ENCODE measurements at places on chromosomes 11 and 22.

DNA sequence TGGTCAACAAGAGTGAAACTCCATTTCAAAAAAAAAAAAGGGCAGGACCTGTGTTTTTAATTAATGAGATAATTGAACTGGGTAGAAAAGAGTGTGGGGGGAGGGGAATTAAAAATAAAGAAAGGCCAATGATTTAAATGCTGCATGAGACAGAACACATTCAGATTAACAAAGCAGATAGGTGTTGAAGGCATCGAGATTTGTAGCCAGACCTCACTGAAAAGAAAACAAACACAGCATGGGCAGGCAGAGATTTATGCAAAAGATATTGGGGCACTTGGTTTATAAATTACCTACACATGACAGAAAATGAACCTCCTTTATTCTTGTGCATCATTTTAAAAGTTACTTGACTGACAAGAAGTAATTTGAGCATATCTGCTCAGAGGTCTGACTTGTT is 354.0 kb upstream of the API5 start:
- DNase-seq, result no peak

DNA sequence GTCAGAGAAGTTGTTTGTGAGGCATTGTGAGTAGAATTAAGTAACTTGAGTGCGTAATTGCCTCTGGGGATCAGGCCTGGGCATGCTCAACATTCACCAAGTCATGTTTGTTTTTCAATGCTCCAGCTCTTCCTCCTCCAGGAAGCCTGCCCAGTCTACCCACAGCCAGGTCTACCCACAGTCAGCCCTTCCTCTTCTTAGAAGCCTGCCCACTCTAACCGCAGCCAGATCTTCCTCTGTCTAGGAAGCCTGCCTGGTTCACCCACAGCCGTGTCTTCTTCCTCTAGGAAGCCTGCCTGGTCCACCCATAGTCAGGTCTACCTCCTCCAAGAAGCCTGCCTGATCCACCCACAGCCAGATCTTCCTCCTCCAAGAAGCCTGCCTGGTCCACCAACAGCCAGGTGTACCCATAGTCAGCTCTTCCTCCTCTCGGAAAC is 25.0 kb downstream of the LRP5 start:
- no peak for DNase-seq

DNA sequence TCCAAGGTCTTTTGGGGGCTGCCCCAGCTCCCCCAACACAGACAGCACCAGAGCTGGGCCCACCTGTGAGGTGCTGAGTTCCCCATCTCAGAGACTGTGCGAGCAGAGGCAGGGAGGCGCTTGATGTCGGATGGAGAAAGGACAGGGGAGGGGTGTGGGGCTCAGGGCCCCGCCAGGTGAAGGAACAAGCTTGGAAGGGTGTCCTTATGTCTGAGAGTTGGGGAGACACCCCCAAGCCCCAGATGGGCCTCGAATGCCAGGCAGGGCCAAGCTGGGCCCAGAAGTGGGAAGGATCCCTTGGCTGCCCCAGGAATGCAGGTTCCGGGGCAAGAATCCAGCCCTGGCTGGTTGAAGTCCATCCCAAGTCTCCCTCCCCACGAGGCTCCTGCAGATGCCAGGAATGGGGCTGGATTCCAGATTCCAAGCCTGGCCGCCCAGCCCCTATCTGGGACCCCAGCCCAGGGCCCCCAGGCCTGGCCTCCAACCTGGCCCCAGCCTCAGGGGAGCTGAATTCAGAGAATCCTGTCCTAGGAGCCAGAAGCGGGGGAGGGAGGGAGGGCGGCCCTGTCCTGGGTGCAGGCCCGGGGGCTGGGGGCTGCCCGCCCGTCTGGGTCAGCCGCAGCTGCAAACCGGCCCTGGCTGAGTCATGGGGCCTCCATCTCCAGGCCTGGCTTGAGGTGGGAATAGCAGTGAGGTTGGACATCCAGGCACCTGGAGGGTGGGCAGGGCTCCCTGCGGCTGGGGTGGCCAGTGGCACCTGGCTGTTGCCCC is 50.9 kb downstream of the CDKN1C start:
- DNase-seq, result no peak

DNA sequence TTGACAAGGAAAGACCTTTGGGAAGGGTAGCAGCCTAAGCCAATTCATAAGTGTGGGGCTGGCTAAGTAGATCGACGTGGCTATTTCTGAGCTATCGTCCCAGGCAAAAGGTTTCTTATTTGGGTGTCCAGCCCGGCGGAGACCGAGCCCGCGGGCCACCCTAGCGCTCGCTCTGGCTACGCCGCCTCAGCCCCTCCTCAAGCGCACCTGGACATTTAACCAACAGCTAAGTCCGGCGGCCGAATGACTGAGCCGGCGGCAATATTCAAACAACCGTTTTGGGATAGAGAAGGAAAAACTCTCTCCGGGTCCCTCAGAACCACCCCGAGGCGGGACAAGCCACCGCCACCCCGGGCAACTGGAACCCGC is 457 bp downstream of the RNF141 start:
- no peak for DNase-seq

DNA sequence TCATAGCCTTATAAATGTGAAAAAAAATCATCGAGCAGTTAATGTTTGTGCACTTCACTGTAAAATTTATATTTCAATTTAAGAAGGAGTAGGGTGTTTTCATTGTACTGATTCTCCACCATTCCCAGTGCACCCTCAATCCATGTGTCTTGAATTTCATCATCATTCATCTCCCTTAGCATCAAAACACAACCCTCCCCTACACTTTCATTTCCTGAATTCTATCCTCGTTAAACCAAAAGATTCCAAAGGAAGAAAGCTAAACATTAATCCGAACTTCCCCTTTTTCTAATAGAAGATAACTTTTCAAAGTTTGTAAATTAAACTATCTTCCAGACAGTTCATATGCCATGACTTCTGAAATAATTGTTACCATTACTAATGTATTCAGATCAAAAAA is 34.1 kb upstream of the OR8B8 start:
- DNase-seq, result no peak

GRCh38 chr11:3154001-3154599 is 11.0 kb downstream of the OSBPL5 start:
- no peak for DNase-seq

Data from activated CD8-positive, alpha-beta memory T cell treated with anti-CD3 and anti-CD28 coated beads for 1 hour (primary cell).